ENCODE measurements at places on chromosomes 5 and 9.

- no peak for DNase-seq
These were observed 249.6 kb upstream of the EDIL3 start for GRCh38 chr5:84634256-84634655.

DNA sequence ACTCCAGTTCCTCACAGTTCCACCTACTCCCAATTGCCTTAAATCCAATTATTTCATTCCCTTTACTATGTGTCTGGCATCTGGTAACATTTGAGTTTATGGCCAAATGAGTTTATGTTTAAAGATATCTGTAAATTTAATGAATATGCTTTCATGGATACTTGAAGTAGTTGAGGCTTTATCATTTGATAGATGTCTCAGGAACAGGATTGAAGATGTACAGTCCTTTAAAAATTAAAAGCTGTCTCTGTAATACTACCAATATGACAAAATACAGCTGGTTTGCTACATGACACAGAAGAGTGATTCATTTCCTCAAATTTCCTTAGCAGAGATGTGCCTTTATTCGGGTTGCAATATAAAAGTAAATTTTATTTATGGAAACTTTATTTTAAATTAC is 2326.0 kb upstream of the ACO1 start:
- no peak for DNase-seq

DNA sequence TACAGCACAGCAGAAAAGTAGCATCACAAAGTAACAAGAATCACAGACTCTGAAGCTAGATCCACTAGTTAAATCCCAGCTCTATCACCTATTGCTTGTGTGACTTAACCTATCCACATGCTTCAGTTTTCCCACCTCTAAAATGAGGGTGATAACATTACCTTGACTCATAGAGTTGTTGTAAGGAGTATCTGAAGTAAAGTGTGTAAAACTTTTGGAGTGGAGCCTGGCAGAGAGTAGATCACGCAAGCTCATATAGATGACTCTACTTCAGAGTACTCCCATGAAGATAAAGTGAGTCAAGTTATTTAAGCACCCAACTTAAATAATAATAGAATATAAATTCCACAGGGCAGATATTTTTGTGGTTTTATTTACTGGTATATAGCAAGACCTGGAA is 94.5 kb upstream of the FER start:
- no peak for DNase-seq

- DNase-seq = no peak
These were observed 209.5 kb downstream of the MAPKAP1 start for GRCh38 chr9:125497478-125497877.

DNA sequence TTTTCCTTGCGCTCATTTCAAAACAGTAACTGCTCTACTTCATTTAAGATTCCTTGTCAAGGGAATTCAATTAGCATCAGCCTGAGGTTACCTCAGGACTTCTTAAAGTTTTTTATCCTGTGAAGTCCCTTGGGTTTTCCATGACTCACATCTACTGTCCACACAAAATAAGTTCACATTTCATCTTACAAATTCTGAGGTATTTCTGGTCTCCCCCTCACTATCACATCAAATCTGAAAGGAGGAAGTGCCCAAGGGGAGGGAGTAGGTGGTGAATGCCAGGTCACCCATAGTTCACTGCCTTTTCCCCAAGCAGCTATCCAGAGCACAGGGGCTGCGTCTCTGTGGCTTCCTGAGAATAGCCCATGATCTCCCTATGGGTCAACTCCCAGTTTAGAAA is 227.1 kb upstream of the NREP start:
- DNase-seq = peak; percentile 76

DNA sequence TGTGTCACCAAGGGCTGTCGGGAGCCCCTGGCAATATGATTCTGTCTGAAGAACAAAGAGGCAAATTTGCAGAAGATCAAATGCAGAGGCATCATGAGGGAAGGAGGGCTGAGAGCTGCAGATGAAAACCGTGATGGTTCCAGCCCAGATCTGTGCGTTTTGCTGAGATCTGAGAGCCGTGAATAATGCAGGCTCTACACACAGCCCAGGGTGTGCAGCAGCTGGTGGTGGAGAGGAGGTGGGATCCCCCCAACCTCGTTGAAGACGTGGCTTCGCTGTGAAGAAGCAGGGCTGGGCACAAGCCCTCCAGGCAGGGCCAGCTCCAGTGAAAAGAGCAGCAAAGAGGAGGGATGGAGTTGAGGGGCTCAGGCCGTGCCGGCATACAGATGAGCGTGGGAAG is 75.5 kb downstream of the TSPAN17 start:
- DNase-seq = no peak

DNA sequence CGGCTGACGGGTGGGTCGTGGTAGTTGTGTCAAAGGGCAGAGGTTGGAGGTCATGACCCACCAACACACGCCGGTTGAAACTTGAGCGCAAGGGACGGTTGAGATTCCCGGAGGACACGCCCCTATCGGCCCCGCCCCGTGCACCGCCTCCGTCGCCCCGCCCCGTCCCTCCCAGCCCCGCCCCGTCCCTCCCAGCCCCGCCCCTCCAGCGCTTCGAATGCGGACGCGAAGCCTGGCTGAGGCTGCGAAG is 226 bp upstream of the RANBP17 start:
- DNase-seq = peak; percentile 2

DNA sequence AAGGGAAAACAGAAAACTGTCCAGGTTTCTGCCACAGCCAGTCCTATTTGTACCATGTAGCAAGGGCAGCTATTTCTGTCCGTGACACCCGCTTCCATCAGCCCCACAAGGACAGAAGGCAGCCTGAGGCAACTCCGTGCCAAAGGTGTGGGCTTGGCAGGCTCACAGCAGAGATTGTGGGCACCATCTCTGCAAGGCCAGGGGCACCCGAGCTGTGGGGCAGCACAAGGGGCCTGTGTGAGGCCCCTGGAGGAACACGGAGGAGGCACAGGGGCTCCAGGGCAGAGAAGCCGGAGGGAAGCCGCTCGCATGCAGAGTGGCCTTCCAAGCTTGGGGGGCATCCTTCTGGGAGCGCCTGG is 43.5 kb downstream of the COL23A1 start:
- DNase-seq = no peak

GRCh38 chr9:22537721-22538120 is 91.1 kb downstream of the DMRTA1 start:
- no peak for DNase-seq

GRCh38 chr5:64929833-64930232 is 161.1 kb downstream of the CWC27 start:
- no peak for DNase-seq

- no peak for DNase-seq
These were observed 176.5 kb upstream of the SLC24A2 start for GRCh38 chr9:19965336-19965735.

GRCh38 chr5:173753307-173754168 is 134.6 kb upstream of the CPEB4 start:
- no peak for DNase-seq

DNA sequence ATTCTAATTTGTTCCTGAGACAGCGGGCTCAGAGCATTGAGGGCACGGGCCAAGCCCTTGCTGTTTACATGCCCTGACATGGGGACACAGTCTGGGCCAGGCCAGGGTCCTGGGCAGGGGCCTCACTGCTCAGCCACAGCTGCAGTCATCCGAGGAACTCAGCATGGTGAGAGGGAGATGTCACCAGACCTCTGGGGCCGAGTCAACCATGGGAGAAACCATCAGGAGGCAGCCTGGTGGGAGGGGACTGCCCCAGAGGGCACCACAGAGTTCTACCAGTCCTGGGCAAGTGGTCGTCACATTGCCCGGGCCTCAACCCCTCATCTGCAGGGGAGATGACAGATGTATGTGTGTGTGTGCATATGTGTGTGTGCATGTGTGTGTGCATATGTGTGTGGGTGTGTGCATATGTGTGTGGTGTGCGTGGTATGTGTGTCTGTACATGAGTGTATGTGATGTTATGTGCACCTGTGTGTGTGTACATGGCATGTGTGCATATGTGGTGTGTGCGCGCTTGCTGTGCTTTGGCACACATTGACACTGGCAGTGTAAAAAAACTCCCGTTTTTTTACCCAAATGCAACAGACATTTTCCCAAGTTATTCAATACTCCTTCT is 42.4 kb upstream of the TMEM250 start:
- DNase-seq = no peak

DNA sequence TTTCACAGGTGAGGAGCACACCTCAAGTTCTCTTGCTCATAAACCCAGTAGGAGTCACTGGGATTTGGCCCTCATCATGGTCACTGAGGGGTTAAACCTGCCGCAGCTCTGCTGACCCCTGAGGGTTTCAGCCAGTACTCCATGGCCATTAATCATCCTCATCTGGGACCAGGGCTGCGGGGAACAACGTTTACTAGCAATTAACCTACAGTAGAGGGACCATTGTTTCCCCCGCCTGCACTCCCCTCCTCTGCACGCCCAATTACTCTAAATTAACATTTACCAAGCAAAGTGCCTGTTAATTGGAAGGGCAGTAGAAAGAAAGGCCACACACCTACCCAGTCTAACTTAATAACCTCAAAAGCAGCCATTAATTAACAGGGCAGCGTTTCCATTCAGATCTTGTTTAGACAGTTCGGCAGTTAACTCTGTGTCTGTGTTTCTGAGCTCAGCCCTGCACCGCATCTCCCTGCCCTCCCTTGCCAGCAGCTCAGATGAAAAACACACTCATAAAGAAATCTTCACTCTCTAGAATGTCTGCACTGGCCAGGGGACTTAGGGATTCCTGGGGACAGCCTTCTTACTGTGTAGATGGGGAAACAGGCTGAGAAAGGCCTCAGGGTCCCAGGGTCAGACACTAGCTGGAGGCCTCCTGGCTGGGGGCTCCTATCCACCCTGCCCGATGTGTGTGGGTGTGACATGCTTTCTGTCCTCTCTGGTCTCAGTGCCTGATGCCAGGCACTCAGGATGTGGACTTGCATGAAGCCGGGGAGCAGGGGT is 51.6 kb downstream of the ALG2 start:
- DNase-seq = no peak

Measured in AG09319 (cell line).